ENCODE measurements at places on chromosomes 1 and 21. TPM values are rescaled to one million over a fixed set of nuclear protein-coding genes. Genes with fewer than 3 reads are reported as not detected.

Gene MKNK1
- 53.0 TPM for total RNA-seq

Gene DDR2
- 40.0 TPM for total RNA-seq

Gene PHGDH
- 42.1 TPM for total RNA-seq

Gene GNAT2
- not detected for total RNA-seq

DNA sequence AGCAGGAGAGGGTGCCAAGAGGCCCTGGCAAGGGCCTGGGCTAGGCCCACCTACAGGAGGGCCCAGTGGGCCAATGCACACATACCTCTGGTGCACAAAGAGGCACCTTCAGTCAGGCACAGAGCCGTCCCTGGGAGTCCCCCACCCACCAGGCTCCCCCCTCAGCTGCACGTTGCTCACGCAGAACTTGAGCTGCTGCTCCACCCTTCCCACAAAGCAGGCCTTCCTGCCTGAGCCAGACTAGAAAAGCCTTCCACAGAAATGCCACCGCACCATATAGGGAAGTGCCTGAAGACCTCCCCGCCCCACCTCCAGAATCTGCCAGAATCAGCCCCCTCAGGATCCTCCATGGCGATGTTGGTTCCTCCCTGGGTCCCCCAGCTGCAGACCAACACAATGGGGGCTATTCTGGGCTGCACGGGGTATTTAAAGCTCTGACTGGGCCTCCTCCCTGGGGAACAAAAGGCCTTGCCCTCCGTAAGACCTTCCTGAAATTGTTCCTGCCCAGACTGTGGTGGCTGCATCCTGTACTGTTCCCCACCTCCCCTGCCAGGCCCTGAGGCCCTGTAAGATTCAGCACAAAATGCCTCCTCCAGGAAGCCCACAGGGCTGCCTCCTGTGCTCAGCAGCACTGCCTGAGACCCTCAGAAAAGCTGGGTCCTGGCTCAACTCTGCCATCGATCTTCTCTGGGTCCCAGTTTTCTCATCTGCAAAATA, 27.2 kb downstream of the HSPG2 start:
- H3K4me3 ChIP-seq: no peak overlapping the region
- no peaks in the 10 kb centered on the region for H3K36me3 ChIP-seq
- no peaks in the 10 kb centered on the region for H3K27me3 ChIP-seq
- peak overlapping the region; percentile 93 for H3K27ac ChIP-seq

DNA sequence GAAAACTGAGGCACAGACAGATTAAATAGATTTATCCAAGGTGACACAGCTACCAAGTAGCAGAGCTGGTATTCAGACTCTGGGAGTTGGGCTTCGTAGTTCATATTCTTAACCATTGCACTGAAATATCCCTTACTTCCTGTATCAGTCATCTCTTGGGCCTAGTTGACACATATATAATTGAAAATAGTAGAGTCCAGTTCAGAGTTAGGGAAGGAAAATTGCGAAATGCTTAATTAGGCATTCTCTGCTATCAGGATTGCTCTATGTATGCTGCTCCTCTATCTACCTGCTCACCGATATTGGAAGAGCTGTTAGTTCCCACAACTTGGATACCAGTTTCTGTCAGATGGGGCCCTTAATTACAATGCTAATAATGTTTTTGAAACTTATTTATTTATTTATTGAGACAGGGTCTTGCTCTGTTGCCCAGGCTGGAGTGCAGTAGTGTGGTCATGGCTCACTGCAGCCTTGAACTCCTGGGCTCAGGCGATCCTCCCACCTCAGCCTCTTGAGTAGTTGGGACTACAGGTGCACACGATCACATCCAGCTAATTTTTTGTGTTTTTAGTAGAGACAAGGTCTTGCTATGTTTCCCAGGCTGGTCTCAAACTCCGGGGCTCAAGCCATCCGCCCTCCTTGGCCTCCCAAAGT, 8.2 kb downstream of the RCOR3 start:
- H3K36me3 ChIP-seq: no peaks in the 10 kb centered on the region
- H3K27ac ChIP-seq: no peak overlapping the region
- no peaks in the 10 kb centered on the region for H3K27me3 ChIP-seq

GRCh38 chr1:22704440-22705067, 6.1 kb upstream of the EPHB2 start:
- no peaks in the 10 kb centered on the region for H3K27me3 ChIP-seq
- H3K4me3 ChIP-seq: no peak overlapping the region
- no peak overlapping the region for H3K27ac ChIP-seq
- DNase-seq: peak; percentile 77
- no peaks in the 10 kb centered on the region for H3K36me3 ChIP-seq

DNA sequence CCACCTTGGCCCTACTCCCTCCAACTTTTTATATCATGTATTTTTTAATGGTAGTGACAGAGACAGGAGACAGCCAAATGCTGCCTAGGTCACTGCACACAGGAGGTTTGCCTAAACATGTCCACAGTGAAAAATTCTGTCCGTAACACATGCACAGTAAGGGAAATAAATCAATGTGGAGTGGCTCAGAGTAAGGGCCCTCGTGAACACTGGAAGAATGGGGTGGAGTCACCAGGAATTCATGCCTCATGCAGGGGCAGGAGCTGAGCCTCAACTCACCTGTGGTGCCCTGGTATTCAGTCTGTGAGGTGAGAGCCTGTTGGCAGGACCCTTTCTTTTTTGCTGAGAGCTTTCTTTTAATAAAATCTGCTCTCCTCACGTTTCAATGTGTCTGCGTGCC, 289.1 kb downstream of the TGFB2 start:
- H3K36me3 ChIP-seq: no peaks in the 10 kb centered on the region
- H3K27ac ChIP-seq: no peak overlapping the region
- H3K4me1 ChIP-seq: no peaks in the 10 kb centered on the region
- no peaks in the 10 kb centered on the region for H3K27me3 ChIP-seq

DNA sequence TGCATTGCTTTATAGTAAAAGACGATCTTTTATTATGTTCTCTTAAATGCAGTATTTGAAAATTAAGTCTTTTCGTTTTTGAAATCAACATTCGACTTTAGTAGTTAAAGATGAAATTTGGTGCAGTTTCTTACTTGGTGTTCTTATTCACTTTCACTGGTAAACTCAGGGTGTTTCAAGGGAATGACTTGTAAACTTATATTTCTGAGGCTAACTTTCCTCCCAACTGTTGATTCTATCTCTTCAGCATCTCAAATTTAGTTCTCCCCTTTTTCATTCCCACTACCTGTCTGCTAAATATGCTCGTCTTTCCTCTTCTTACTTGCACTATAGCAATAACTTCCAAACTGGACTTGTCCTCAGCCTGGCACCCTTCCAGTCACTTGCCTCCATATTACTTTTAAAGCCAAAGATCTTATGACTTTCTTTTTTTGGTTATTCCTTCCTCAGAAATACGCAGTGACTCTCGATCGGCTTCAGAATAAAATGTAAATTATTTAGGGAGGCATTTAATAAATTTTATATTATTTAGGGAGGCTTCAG, 988 bp downstream of the SLC35A3 start:
- no peaks in the 10 kb centered on the region for H3K27me3 ChIP-seq
- peak overlapping the region; percentile 46 for H3K27ac ChIP-seq
- H3K36me3 ChIP-seq: no peaks in the 10 kb centered on the region
- no peak for DNase-seq

DNA sequence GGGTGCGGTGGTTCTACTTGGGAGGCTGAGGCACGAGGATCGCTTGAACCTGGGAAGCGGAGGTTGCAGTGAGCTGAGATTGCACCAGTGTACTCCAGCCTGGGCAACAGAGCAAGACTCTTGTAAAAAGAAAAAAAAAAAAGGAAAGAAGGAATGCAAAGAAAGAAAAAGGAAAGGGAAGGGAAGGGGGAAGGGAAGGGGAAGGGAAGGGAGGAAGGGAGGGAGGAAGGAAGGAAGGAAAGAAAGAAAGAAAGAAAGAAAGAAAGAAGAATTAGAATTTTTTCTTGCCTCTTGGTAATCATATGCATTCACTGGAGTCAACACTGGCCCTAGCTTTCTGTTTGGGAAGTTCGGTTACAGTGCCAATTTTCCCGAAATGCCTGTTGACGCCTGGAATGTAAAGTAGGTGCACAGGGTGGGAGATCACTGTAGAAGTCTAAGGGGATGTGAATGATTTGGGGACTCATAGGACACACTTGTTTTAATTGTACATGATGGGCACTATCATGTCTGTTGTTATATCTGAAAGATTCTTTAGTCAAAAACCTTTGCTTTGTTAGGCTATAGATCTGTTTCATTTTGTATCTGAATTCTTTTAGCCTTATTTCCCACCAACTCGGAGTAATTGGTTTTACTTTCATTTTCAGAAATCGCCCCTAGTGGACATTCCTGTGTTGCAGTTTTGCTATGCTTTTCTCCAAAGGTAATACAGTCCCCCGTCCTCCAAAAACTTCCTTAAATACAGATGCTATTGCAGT, 59.8 kb upstream of the MORC3 start:
- peak overlapping the region; percentile 41 for H3K4me3 ChIP-seq
- H3K27me3 ChIP-seq: no peaks in the 10 kb centered on the region
- peak overlapping the region; percentile 73 for H3K27ac ChIP-seq
- no peaks in the 10 kb centered on the region for H3K36me3 ChIP-seq
- DNase-seq: peak; percentile 30

DNA sequence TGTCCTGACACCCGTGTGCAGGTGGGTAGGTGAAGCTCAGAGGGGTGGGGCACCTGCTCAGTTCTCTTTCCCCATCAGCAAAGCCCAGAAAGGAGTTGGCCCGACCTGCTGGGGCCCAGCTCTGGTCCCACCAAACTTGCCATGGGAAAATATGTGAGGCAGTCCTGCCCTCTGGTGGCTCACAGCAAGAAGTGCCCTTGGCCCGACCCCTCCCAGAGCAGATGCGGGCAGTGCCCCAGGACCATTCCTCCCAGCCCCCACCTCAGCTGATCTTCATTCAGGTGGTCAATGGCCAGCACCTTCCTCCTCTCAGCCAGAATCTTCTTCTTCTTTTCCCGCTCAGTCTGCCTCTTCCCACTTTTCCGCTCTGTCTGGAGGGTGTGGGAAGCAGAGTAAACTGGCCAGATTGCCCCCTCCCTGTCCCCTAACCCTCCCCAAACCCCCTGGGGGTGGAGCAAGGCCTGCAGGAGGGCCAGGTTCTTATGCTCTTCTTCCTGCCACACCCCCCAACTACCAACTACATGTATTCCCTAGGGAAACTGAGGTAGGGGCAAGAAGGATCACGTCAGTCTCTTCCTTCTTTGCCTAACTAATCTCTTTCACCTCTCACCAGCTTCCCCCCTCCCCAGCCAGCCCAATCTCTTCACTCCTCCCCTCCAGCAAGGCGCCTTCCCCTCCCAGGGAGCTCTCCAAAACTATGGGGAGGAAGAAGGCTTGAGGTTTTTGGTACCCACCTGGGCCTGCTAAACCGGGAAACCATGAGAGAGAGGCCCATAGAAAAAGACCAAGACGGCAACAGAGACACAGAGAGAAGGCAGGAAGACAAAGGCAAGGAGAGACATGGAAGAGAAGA, 15.6 kb downstream of the TNNT2 start:
- H3K36me3 ChIP-seq: no peaks in the 10 kb centered on the region
- H3K4me1 ChIP-seq: no peaks in the 10 kb centered on the region
- H3K27ac ChIP-seq: no peak overlapping the region
- DNase-seq: no peak
- H3K27me3 ChIP-seq: no peaks in the 10 kb centered on the region

- no peak overlapping the region for H3K27ac ChIP-seq
- DNase-seq: no peak
- H3K36me3 ChIP-seq: no peaks in the 10 kb centered on the region
- no peaks in the 10 kb centered on the region for H3K4me1 ChIP-seq
- H3K4me3 ChIP-seq: no peak overlapping the region
Measured at GRCh38 chr1:174786760-174787159, 213.0 kb upstream of the CACYBP start.

GRCh38 chr1:202315576-202316168, 26.1 kb downstream of the UBE2T start:
- no peaks in the 10 kb centered on the region for H3K27me3 ChIP-seq
- H3K36me3 ChIP-seq: no peaks in the 10 kb centered on the region
- peak; percentile 43 for DNase-seq
- no peaks in the 10 kb centered on the region for H3K4me1 ChIP-seq
- no peak overlapping the region for H3K4me3 ChIP-seq

GRCh38 chr21:37061926-37062592, 10.8 kb downstream of the PIGP start:
- no peaks in the 10 kb centered on the region for H3K27me3 ChIP-seq
- no peaks in the 10 kb centered on the region for H3K4me1 ChIP-seq
- no peak overlapping the region for H3K4me3 ChIP-seq
- no peak overlapping the region for H3K27ac ChIP-seq
- no peak for DNase-seq
- no peaks in the 10 kb centered on the region for H3K36me3 ChIP-seq

GRCh38 chr1:95655321-95656020, 421.5 kb downstream of the RWDD3 start:
- no peaks in the 10 kb centered on the region for H3K36me3 ChIP-seq
- DNase-seq: no peak
- H3K27me3 ChIP-seq: no peaks in the 10 kb centered on the region
- H3K27ac ChIP-seq: no peak overlapping the region
- no peaks in the 10 kb centered on the region for H3K4me1 ChIP-seq
- no peak overlapping the region for H3K4me3 ChIP-seq

DNA sequence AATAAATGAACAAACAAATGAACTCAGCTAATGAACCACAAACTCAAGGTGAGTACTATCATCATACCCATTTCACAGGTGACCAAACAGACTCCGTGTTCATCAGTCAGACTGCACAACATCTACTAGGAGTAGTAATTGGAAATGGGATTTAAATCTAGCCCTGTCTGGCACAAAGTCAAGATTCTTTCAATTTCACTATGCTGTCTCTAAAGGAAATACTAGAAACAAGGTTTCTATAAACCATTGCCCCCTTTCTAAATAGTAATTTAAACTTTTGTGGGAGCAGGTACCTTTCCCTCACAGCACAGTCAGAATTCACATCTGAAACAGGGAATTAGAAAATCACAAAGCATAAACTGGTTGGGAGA, 160.3 kb downstream of the TGFBR3 start:
- H3K4me1 ChIP-seq: peaks cover 20% of the 10 kb centered on the region
- peak overlapping the region; percentile 91 for H3K27ac ChIP-seq
- DNase-seq: no peak

DNA sequence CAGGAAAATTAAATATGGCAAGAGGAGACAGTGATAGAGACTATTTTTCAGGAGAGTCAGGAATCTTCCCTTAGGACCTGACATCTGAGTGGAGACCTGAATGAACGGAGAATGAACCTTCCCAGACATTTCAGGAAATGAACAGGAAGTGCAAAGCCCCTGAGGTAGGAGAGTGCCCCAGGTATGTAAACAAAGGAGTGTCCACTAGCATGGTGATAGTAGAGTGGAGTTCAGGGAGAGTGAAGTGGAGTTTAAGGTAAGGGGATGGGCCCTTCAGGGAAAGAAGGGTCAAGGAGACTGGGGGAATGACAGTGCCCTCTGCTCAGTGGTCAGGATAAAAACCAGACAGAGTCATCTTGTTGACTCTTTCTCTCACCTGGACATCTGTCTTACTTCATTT, 19.3 kb downstream of the MYBPH start:
- H3K27me3 ChIP-seq: no peaks in the 10 kb centered on the region
- H3K4me3 ChIP-seq: no peak overlapping the region
- H3K4me1 ChIP-seq: no peaks in the 10 kb centered on the region

- no peak overlapping the region for H3K27ac ChIP-seq
- no peaks in the 10 kb centered on the region for H3K36me3 ChIP-seq
- H3K4me3 ChIP-seq: no peak overlapping the region
- peak; percentile 7 for DNase-seq
Measured at GRCh38 chr1:225450491-225451191, 22.8 kb upstream of the LBR start.

- H3K36me3 ChIP-seq: no peaks in the 10 kb centered on the region
- H3K4me1 ChIP-seq: no peaks in the 10 kb centered on the region
- H3K4me3 ChIP-seq: no peak overlapping the region
Measured at GRCh38 chr1:228360533-228361313, 45.9 kb downstream of the TRIM11 start.

Measured in uterus (tissue), 4 donors.